H9 (cell line): ENCODE measurements at places on chromosomes 1 and 21. TPM values are rescaled to one million over a fixed set of nuclear protein-coding genes. Genes with fewer than 3 reads are reported as not detected.

- H3K36me3 ChIP-seq, result no peaks in the 10 kb centered on the region
- no peaks in the 10 kb centered on the region for H3K27me3 ChIP-seq
- DNase-seq, result peak; percentile 63
- no peak overlapping the region for H3K4me3 ChIP-seq
- no peaks in the 10 kb centered on the region for H3K4me1 ChIP-seq
- no peak overlapping the region for H3K27ac ChIP-seq
Observed at GRCh38 chr1:165162671-165163241, 193.8 kb downstream of the LMX1A start.

DNA sequence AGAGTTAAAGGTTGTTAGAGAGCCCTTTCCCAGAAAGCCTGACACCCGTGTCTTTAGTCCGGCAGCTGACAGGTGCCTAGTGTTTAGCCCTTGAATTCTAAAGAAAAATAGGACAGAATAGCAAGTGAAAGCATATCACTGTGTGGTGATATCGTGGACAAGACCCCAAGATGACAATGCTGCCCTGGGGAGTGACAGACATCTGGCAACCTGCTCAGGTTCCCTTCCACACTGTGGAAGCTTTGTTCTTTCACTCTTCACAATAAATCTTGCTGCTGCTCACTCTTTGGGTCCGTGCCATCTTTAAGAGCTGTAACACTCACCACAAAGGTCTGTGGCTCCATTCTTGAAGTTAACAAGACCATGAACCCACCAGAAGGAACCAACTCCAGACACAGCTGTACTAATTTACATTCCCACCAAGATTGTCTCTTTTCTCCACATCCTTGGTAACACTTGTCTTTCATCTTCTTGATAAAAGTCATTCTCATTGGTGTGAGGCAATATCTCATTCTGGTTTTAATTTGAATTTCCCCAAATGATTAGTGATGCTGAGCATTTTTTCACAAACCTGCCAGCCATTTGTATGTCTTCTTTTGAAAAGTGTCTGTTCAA, 107.6 kb upstream of the SGIP1 start:
- H3K36me3 ChIP-seq, result peaks cover 40% of the 10 kb centered on the region
- no peak overlapping the region for H3K4me3 ChIP-seq
- peaks cover 4% of the 10 kb centered on the region; the same call in 1 of the 2 replicates for H3K4me1 ChIP-seq
- H3K27ac ChIP-seq, result no peak overlapping the region

DNA sequence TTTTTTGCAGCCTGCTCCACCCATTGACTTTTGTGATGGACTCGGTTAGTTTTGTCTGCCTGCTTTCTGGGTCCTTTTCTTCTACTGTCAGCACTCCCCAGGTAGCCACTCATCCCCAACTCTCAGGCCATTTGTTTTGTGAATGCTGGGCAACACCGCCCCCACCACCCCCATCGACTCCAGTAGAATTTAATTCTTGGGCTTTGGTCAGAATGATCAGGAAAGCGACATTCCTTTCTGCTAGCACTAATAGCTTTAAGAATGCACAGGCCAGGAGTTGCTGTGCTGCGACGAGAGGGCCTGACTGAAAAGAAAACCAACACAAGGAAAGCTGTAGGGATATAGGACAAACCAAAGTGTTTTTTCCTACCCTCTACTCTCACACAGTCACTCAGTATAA, 144.4 kb downstream of the CDC7 start:
- H3K36me3 ChIP-seq, result peaks cover 13% of the 10 kb centered on the region
- DNase-seq, result peak; percentile 58

DNA sequence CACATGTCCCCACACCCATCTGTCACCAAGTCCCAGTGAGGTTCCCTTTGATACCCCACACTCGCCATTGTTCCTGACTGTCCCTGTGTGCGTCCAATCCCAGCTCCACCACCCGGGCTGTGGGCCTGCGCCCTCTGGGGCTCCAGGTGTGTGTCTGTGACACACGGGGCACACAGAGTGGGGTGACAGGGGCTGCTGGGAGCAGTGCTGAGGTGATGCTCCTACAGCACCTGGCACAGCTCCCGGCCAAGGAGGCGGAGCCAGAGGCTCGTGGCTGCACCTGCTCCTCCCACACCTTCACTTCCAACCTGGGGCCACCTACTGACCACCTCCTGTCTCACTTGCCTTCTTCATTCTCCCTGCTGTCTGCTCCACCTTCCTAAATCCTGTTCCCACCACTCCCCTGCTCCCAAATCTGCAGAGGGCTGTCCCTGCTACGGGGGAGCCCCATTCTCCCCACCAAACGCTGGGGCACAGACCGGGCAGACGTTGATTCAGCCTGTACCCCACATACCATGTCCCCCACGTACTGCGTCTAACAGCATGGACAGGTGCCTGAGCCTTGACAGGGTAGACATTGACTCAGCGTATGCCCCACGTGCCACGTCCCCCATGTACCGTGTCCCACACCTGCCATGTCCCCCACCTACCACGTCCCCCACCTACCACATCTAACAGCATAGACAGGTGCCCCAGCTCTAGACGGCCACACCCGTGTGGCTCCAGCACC, 16.4 kb downstream of the WDR4 start:
- no peak overlapping the region for H3K27ac ChIP-seq
- no peak overlapping the region for H3K4me3 ChIP-seq
- H3K36me3 ChIP-seq, result peaks cover 74% of the 10 kb centered on the region
- no peaks in the 10 kb centered on the region for H3K27me3 ChIP-seq
- peak; percentile 69 for DNase-seq

GRCh38 chr1:2313651-2314261, 77.6 kb downstream of the MORN1 start:
- no peaks in the 10 kb centered on the region for H3K27me3 ChIP-seq
- peak; percentile 44 for DNase-seq
- H3K4me3 ChIP-seq, result peak overlapping the region; percentile 43
- peaks cover 2% of the 10 kb centered on the region for H3K36me3 ChIP-seq

DNA sequence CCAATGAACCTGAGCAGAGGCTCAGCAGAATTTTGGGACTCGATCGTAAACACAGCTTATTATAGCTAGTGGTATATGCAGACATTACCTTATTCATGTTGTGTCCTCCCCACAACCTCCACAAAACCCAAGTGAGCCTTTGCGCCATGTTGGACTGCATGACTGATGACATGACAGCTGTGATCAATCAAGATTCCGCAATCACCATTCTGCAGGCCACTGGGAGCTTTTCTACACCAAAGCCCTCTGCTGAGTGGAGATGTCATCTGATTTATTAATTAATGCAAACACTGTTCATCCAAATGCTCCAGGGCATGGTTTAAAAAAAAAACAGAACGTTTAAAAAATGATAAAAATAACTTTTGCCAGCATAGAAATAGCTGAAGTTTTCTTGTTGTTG, 7.9 kb upstream of the SRP9 start:
- no peak overlapping the region for H3K4me3 ChIP-seq
- no peaks in the 10 kb centered on the region for H3K36me3 ChIP-seq
- H3K4me1 ChIP-seq, result peaks cover 14% of the 10 kb centered on the region
- DNase-seq, result no peak

- no peaks in the 10 kb centered on the region for H3K27me3 ChIP-seq
- DNase-seq, result no peak
- no peak overlapping the region for H3K27ac ChIP-seq
- H3K4me1 ChIP-seq, result no peaks in the 10 kb centered on the region; the same call in 1 of the 2 replicates
- peaks cover 1% of the 10 kb centered on the region for H3K36me3 ChIP-seq
Observed at GRCh38 chr1:20913242-20913641, 126.1 kb upstream of the HP1BP3 start.

- H3K4me1 ChIP-seq, result no peaks in the 10 kb centered on the region
- no peaks in the 10 kb centered on the region for H3K27me3 ChIP-seq
- no peak overlapping the region for H3K27ac ChIP-seq
- no peaks in the 10 kb centered on the region for H3K36me3 ChIP-seq
- DNase-seq, result no peak
Observed at GRCh38 chr1:78359666-78360065, 131.1 kb upstream of the PTGFR start.

GRCh38 chr1:94875794-94876193, 51.1 kb downstream of the CNN3 start:
- no peaks in the 10 kb centered on the region for H3K27me3 ChIP-seq
- H3K27ac ChIP-seq, result no peak overlapping the region
- H3K4me3 ChIP-seq, result no peak overlapping the region
- no peaks in the 10 kb centered on the region for H3K36me3 ChIP-seq

Gene SLC44A3
- 4.8 and 5.5 TPM in 2 replicates for total RNA-seq

Gene LINGO4
- not detected in 2 replicates for total RNA-seq
